ENCODE measurements at places on chromosomes 16 and 17. TPM values are rescaled to one million over a fixed set of nuclear protein-coding genes. Genes with fewer than 3 reads are reported as not detected.

DNA sequence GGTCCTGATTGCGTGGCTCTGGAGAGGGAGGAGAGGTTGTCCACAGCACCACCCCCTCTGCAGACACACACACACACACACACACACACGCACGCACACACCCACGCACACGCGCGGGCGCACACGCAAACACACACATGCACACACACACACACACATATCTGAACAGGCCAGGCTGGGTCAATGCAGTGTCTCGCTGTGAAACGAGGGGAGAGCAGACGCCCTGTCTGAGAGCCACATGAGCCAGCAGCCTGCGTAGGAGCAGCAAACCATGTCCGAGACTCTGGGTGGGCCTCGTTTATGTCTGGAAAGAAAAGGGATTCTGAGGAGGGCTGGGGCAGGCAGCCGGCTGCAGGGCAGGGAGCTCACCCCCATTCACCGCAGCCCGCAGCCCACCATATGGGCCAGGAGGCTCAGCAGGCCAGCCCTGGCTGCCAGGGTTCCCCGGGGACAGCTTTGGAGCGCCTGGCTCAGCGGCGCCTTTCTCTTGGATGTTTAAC lies 93.3 kb upstream of the TNRC6C start:
- no peak for DNase-seq

GRCh38 chr17:1724869-1725641 lies 551 bp downstream of the WDR81 start:
- DNase-seq: peak; percentile 54

DNA sequence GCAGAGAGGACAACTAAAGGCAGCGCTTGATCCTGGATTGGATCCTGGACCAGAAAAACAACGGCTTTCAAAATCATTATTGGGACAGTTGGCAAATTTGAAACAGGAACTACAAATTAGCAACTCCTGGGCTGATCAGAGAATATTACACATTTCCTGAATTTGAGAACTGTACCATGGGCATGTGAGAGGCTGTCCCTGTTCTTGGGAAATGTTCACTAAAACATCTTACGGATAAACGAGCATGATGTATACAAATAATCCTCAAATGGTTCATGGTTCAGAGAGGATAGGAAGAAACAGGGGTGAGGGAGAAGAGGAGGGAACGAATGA lies 2.3 kb upstream of the ITGAE start:
- no peak for DNase-seq

GRCh38 chr17:46154151-46154816 lies 38.9 kb downstream of the KANSL1 start:
- DNase-seq: no peak

DNA sequence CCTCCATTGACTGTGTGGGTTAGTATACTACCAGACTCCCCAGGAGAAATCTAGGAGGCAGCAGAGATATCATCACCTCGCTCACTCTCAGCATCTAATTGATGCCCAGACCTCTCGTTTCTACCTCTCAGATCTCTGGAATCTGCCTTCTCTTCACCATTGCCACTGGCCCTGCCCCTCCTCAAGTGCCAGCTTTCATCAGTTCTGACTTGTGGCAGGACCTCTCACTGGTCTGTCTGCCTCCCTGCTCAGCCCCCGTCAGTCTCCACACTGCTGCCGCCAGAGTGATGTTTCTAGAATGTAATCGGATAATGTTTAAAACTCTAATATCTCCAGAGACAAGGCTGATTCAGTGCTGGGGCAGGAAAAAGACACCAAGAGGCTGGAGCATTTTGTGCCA lies 15.2 kb downstream of the GAN start:
- no peak for DNase-seq

GRCh38 chr16:72873044-72873443 lies 174.9 kb downstream of the ZFHX3 start:
- no peak for DNase-seq

- DNase-seq: no peak
Measured at GRCh38 chr16:50197582-50197981, 44.5 kb downstream of the TENT4B start.

DNA sequence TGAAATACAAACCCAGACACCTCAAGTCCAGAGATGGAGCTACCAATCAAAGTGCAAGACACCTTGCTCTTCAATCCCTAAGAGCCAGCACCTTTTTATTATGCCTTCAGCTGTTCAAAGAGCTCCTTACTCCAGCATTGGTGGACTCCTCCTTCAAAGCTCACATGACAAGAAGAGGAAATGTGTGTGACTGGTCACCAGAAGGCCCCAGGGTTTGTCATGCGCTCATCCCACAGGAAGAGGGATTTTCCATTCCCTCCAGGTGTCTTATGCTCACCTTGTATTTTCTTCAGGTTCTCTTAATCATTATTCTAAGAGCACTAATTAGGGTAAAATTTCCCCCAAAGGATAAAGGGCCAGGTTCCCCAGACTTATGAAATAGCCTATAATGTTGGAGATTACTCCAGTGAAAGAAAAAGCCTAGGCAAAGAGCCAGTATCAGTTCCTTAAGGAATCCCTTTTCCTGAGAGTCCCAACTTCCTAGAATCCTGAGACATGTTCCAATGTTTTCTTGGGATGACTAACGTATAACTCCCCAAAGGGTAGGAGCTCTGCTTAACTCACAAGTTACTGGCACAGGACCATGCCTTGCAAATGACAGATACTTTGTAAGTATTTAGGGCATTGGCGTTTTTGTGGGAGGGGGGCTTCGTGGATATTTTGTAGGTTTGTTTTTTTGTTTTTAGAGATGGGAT lies 56.9 kb upstream of the SOX9 start:
- no peak for DNase-seq

DNA sequence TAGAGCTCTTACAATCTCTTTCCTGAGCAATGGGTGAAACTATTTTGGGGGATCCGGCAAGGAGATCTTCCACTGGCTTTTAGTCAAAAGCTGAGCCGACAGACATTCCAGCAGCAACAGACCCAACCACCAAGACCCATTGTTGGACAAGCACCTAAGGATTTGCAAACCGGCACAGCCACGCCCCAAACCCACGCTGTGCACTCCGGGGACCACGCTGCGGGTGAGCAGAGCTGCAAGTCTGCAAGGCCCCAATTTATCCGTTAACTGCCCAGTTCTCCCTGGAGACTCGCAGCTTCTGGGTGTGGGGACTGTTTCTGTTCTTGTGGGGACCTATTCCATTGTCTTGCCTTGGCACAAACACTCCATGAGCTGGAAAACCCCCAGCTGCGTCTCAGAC lies 45.9 kb downstream of the C16orf95 start:
- DNase-seq: no peak

- peak; percentile 24 for DNase-seq
Measured at GRCh38 chr17:83179811-83180210, 100.4 kb downstream of the METRNL start.

DNA sequence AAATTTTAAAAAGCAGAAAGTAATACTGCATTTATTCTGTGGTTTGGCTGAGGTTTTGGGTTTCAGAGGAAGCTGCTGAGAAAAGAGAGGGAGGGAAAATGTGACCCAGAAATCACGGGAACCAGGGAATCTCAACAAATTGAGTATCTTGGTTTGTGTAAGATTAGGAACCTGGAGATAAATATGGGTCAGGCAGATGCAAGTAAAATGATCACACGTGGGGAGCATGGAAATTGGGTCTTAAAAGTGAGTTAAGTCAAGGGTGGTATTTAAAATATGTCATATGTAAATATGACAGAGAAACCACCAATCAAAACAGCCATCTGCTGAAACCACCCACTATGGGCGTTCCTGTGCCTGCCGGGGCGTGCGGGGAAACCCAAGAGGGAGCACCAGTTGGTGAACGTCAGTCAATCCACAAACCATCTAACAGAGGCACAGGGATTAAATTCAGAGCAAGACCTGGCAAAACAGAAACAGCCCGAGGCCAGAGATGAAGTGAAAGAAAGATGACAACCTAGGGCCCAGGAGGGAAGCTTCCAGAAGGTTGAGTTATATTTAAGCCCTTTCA lies 33.4 kb downstream of the CDH13 start:
- DNase-seq: no peak

DNA sequence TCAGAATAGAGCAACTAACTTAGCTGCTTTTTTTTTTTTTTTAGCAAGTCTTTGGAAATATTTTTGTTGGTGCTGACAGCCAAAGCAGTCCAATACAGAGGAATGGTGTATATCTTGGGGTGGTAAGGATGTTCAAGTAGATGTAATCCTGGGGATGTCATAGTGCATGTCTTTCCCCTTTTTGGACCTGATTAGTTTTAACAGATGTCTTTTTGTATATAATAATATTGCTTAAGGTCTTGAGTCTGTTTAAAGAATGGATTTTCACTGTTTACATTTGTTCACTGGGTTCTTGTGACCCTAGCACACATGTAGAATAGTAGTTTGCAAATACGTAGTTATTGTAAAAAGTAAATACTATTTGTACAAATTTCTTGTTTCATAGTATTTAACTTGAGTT lies 7.9 kb downstream of the TAF15 start:
- no peak for DNase-seq

GRCh38 chr17:50067996-50068395 lies 12.1 kb downstream of the ITGA3 start:
- no peak for DNase-seq

DNA sequence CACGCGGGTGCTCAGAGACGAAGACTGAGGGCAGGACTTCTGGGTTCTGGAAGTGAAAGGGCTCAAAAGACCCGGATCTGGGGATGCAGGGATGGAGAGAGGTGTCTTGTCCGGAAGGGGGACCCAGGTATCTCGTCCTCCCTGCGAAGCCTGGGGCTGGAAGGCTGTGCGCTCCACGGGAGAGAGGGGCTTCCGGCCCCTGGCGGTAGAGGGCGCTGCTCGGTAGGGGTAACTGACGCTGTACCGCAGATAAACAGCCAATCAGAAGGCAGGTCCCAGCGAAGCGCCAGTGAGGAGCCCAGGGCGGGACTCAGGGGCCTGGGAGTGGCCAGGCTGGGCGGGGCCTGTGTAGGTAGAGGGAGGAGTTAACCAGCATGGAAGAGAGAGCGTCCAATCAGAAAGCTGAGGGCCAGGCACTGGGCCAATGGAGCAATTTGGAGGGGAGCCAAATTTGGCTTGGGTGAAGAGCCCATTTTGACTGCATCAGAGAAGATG lies 804 bp downstream of the TGFB1I1 start:
- peak; percentile 94 for DNase-seq

- peak; percentile 45 for DNase-seq
Measured at GRCh38 chr17:68346448-68346847, 55.2 kb downstream of the ARSG start.

- no peak for DNase-seq
Measured at GRCh38 chr17:2500446-2500845, 11.2 kb downstream of the METTL16 start.

DNA sequence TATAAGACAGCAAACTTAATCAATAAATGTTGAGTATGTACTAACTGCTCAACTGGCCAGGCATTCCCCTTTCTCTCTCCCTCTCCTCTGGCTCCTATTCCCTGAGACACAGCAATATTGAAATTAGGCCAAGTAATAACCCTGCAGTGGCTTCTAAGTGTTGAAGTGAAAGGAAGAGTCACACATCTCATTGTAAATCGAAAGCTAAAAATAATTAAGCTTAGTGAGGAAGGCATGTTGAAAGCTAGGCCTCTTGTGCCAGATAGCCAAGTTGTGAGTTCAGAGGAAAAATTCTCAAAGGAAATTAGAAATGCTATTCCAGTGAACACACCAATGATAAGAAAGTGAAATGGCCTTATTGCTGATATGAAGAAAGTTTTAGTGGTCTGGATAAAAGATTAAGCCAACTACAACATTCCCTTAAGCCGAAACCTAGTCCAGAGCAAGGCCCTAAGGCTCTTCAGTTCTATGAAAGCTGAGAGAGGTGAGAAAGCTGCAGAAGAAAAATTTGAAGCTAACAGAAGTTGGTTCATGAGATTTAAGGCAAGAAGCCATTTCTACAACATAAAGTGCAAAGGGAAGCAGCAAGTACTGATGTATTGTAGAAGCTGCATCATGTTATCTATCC lies 35.4 kb upstream of the ABCC11 start:
- DNase-seq: no peak

- no peak for DNase-seq
Measured at GRCh38 chr16:23052908-23053580, 96.2 kb downstream of the USP31 start.

DNA sequence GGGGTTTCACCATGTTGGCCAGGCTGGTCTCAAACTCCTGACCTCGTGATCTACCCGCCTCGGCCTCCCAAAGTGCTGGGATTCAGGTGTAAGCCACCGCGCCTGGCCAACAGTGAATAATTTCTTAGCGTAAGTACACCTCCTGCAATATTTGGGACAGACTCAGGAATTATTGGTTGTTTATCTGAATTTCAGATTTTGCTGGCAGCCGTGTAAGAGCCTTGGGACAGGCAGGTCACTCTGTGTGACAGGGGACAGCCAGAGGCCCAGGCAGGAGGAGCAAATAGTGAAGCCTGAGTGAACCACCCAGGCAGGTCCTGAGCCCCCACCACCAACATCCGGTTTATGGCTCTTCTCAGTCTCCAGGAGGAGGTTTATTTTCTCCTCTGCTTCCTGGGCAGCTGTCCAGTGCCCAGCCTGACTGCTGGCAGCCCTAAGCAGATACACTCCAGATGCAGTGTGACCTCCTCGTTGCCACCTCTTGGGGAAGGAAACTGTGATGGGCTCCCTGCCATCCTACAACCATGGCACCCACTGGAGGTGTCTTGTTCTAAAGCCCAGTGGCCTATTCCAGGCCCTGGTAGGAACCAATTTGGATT lies 26.2 kb upstream of the ADORA2B start:
- DNase-seq: no peak

DNA sequence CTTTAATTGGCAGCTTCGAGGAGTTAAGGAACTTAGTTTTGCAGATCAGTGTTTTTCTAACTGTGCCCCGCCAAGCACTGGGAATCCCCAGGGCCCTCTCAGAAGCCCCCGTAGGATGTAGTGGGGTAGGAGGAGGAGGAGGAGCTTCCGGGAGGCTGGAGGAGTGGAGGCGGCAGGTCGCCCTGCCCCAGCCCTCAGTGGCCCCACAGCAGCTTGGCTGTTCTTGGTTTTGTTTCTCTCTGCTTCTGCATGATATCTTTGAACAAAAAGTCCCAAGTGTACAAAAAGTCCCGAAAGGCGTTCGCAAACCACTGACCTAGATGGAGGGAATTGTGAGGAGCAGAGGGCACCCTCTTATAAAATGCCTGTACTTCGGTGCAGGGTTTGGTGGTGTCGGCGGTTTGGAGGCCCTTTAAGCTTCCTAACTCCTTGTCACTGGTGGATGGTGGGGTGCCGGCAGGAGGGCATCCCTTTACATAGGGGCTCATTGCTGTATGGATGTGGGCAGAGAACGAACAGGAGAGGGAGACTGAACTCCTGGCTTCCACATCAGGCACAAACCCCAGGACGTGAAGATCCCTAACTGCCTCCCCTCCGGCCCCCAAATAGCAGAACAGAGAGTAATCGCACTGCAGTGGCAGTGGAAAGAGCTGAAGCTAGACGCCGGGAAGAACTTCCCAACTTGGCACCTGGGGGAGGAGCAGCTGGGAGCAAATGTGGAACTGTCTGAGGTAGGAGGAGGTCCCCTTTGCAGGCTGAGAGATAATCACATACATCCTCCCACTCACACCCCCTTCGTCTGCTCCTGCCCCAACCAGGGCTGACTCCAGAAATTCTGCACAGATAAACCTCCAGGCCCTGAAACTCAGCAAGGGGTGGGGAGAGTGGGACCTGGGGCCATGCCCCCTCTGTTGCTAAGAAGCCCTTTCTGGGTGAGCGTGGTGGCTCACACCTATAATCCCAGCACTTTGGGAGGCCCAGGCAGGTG lies 20.1 kb downstream of the EPOP start:
- DNase-seq: no peak

METTL2A gene
- 22.4 TPM for total RNA-seq

TMEM88 gene
- 9.9 TPM for total RNA-seq

CAPN15 gene
- total RNA-seq: 60.1 TPM

PNMT gene
- 7.1 TPM for total RNA-seq

RAB11FIP4 gene
- 40.7 TPM for total RNA-seq

SLC13A2 gene
- 0.62 TPM for total RNA-seq

CHP2 gene
- 7.9 TPM for total RNA-seq

GLIS2 gene
- total RNA-seq: 11.7 TPM

ADAM11 gene
- total RNA-seq: 2.2 TPM

TEKT5 gene
- total RNA-seq: 8.0 TPM

ASIC2 gene
- total RNA-seq: not detected

Measured in ureter (tissue), 1 donor.